ENCODE measurements at places on chromosomes 12 and 14.

DNA sequence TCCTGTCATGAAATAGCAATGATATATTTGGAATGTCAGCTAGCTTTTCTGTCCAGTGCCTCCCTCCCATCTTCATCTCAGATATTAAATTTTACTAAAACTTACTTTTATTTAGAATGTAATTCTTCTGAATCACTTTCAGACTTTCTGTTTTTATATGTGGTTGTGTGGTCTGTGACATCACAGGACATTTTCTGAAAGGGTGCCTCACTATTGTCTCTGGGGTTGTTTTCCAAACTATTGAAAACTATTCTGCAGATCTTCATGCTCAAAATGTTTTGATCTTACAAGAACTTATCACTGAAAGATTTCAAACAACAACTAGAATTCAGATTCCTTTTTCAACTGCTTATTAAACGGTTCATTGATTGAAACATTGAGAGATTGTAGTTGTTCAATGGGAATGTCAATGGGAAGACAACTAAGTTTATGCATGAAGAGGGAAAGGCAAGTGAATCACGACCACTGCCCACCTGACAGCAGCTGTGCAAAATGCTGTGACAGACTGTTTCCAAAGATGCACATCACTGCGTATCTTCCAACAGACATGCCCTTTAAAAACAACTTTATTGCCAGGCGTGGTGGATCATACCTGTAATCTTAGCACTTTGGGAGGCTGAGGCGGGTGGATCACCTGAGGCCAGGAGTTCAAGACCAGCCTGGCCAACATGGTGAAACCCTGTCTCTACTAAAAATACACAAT lies 51.3 kb downstream of the KLRG1 start:
- no peak for DNase-seq

DNA sequence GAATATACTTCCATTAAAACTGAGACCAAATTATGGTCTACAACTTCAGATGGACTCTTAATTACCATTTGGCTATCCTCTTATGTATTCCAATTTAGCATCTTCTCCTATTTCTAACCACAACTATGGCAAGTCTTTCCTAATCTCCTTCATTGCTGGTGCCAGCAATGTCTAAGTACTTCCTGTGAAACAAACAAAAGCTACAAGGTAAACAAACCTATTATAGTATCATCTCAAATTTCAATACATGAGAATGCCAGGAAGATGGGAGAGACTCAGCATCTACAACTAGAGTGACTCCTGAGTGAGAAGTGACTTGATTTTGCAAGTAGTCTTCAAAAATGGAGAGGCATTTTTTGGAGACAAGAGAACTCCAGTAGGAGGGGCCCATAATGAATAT lies 202.9 kb upstream of the ATXN7L3B start:
- no peak for DNase-seq

DNA sequence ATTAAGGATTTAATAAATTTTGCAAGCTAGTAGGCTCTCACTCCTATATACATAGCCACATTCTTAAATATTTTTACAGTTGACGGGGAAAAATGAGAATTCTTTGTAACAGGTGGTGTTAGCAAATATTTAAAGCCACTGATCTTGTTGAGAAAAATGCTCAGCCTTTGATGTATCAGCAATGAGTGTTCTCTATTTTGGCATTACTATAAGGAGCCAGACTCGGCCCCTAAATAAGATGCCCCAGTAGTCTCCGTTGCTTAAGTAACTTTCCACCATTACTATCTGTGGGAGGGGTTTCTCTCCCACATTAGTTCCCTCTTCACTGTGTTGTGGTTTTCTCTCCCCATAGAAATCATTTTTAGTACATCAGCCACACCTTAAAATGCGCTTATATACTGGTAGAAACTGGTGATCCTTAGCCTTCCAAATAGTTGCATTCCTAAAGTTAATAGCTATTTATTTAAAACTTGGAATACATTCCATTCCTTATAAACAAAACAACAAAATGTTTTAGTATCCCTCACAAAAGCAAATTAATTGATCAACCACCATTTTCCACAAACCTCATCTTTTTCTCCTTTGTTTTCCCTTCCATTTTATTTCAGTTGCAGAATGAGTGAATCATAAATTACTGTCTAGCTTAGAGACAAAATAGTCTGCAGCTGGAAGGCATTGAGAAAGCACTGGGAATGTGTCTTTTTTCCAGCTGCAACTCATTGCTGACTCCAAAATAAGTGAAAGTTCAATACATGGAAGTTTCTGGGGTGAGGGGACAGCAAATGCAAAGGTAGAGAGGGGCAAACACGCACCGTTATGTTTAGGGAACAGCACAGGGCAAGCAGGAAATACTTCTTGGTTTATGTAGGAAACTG lies 84.7 kb upstream of the FERMT2 start:
- no peak for DNase-seq

DNA sequence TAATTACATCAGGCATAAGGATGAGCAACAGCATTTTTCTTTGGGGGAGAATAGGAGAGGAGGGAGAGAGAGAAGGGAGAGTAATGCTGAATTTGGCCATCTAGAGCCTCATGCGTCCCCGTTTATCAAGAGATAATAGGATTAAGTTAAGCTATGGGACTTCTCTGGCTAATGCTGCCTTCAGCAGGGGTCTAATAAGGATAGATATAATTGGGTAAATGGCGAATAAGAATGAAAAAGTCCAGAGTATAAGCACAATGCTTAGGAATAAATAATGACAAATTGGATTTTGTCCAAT lies 470.0 kb downstream of the EGLN3 start:
- DNase-seq, result no peak

GRCh38 chr12:67068761-67069450 lies 200.3 kb upstream of the CAND1 start:
- DNase-seq, result no peak

DNA sequence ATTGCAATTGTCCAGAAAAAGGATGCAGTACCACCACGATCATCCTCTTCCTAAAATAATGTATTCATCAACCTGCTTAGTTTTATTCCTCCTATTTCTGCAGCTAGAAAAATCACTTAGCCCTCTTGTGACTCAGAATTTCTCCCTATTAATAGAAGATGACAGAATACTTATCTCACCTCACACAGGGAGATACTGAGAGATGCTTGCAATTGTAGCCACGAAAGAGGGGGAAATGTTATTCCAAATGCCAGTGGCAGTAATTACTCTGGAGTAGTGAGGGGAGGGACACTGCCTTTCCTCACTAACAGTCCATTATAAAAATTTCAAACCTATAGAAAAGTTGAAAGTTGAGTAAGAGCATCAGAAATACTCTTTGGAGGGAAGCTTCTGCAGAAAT lies 11.8 kb upstream of the DUSP6 start:
- no peak for DNase-seq

DNA sequence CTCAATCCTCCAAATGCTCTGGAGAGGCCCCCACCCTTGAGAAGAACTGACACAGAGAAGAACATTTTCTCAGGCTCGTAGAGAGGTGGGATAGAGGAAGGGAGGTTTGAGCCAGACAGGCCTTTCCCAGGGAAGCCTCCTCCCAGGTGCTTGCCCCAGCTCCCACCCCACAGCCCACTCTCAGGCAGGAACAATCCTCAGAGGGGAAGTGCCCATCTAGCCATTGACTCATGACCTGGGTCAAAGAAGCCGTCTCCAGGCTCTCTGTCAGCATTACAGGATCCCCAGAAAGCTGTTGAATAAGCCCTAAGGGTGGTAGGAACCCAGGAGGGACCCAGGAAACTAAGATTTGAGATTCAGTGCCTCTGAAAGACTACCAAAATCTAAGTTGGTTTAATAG lies 3.8 kb downstream of the AQP6 start:
- no peak for DNase-seq

- no peak for DNase-seq
Observed at GRCh38 chr12:112837629-112838197, 46.2 kb downstream of the RPH3A start.

DNA sequence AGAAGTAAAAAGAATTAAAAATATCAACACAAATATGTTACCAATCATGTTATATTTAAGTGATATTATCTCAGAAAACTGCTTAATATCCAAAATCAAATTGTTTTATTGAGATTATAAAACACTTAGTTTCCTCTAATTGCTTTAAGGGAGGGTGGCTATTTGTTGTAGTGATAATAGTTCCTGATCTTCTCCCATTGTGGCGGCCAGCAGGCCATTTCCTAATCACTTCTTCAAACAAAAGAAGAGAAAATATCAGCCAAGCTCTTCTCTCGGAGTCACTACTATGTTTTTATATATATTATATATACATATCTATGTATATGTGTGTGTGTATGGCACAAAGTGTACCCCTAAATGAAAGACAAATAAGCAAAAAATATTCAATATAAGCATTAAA lies 31.5 kb downstream of the ERO1A start:
- DNase-seq, result no peak

GRCh38 chr14:61646366-61647116 lies 48.8 kb upstream of the HIF1A start:
- no peak for DNase-seq

DNA sequence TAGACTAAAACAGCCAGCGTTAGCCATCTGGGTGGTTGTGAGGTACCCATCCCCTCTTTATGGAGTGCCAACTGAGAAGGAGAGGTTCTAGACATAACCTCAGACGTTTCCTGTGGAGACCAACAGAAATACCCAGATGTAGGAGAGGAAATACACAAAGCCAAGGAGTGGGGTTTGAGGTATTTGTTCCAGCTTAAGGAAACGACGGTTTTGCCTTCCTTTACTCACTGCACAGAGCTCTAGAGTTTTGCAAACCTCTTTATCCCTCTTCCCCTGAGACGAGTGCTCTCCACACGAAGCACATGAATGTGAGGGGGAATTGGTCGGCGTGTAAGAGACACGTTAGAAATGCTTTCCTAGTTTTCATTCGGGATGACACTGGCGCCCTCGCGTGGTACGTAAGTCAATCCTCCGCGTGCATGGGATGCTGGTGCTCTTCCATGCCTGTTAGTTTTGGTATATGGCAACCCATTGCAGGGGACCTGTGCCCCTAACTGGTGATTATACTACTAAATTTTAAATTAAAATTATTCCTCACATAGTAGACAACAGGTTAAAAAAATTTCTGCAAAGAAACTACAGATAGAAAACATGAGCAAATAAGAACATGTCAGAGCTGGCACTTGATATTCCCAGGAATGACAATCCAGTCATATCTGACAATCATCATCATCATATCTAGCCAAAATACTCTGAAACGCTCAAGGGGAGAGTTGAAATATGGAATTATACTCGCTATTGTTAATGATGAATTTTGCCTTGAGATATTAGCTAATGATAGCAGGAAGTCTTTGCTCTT lies 121.7 kb downstream of the PPM1H start:
- peak; percentile 47 for DNase-seq

DNA sequence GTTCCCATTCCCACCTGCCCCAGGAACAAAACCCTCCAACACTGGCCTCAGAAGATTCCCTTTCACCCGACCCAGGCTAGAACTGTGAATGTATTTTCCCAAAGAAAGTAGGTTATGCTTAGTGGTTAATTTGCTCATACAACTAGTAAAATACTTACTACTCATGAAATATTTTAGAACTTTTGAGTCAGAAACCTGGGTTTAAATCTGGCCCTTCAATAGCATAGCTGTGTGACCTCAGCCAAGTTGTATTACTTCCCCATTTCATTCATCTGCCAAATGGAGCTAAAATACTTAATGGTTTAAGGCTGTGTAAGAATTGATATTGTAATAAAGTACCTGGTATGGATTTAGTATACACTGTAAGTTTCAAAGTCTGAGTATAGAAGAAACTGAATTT lies 69.1 kb upstream of the DNM1L start:
- DNase-seq, result no peak

GRCh38 chr12:52977170-52977569 lies 28.3 kb downstream of the KRT18 start:
- no peak for DNase-seq

GRCh38 chr14:90675399-90675798 lies 140.8 kb downstream of the TTC7B start:
- no peak for DNase-seq

- no peak for DNase-seq
Observed at GRCh38 chr14:103518422-103519042, 4.1 kb downstream of the CKB start.

All from iPS DF 19.7 (cell line).